AG10803 (cell line): ENCODE measurements at places on chromosomes 16 and 17.

DNA sequence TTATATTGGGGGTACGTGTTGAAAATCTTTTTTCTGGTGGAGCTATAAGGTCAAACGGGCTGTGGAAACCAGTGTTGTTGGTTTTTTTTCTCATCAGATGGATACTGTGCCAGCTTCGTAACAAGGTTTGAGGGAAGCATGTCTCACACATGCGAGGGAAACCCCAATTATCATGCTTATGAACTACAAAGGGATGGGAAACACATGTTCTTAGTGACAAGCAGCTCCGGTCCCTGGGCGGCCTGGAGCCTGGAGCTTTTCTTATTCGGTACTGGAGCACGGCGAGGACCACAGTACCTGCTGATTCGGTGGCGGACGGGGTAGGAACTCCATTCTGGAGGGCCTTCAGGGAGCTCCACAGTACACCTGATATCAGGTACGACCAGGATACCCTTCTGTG is 12.5 kb downstream of the SLC43A2 start:
- DNase-seq, result no peak

GRCh38 chr17:20267459-20267842 is 199.9 kb downstream of the LGALS9B start:
- no peak for DNase-seq

- DNase-seq, result no peak
Observed at GRCh38 chr17:76968707-76969597, 100.7 kb downstream of the MGAT5B start.

- DNase-seq, result no peak
Observed at GRCh38 chr17:7910711-7911110, 5.4 kb downstream of the RNF227 start.

DNA sequence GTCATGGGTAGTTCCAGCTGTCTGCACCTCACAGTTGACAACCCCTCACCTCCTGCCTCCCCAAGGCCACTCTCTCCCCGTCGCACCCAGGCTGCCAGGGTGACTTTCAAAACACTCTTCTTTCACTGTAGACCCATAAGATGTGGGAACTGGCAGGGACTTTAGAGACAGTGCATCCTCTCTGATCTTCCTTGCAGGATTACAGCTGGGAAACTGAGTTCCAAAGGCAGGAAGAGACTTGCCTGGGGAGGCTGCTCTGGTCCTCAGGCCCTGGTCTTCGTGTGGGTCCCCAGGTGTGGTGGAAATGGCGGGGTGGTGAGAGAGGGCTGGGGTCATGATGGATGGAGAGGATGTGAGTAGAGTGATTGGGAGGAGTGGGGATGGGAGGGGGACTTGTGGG is 21.9 kb upstream of the NKD1 start:
- DNase-seq, result no peak

DNA sequence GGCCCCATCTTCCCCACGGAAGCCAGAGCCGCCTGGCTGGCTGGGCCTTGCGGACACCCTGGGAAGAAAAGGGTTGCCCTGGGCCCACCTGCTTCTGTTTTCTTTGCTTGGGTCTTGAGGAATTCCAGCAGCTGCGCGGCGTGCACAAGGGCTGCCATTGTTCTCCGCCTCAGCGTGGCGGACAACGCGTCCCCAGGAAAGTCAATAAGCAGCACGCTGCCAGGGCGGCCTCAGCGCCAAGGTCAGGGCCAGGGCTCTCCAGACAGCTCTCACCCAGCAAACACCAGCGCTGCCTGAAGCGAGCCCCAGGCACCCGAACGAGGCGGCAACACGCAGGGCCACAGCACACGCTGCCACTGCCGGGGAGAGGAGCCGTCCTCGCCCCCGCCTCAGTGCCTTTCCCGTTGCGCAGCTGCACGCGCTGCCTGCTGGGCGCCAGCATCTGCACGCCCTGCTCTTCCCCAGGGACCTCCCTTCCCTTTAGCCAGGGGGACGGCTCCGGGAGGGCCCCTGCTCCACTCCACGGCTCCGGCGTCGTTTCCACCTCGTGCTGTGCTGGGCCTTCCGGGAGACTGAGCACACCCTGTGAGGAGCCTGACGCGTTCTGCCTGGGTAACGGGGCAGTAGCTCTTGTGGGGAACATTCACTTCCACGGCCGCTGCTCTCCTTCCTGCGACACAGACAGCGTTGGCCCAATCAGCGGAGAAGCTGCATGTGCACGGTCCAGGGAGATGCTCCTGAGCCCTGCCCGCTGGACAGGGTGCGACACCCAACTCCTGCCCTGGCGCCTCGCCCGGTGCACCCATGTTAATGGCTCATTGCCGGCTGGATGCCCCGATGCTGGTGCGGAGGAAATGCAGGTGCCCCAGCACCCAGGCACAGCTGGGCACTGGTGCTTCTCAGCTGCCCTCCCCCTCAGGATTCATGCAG is 57.8 kb downstream of the LMF1 start:
- DNase-seq, result no peak

DNA sequence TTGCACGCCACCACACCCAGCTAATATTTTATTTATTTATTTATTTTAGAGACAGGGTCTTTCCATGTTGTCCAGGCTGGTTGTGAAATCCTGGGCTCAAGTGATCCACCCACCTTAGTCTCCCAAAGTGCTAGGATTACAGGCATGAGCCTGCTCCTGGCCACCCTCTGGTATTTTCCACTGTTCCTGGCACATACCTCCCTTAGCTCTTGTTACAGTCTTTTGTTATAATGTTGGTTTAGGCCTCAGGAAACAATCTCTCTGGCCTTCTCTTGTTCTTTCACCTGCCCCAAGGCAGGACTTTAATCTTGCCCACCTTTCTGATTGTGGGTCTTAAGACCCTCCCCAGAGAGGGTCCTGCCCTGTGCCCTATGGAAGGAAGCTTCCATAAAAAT is 3.6 kb upstream of the CYTH1 start:
- DNase-seq, result no peak

DNA sequence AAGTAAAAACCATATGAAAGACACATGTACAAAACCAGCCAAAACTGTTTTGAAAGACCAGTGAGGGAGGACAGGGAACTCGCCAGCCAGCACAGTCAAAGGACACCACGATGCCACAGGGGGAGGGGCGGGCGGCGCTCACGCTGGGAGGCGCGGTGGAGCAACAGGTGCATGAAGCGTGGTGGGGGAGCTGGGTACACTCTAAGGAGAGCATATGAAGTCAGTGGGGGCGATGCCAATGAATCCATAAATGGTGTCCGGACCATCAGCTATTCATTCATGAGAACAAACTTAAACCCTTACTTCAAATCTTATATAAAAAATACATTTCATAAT is 101.0 kb upstream of the DNAH17 start:
- no peak for DNase-seq

- no peak for DNase-seq
Observed at GRCh38 chr16:28040039-28040438, 23.5 kb downstream of the GSG1L start.

DNA sequence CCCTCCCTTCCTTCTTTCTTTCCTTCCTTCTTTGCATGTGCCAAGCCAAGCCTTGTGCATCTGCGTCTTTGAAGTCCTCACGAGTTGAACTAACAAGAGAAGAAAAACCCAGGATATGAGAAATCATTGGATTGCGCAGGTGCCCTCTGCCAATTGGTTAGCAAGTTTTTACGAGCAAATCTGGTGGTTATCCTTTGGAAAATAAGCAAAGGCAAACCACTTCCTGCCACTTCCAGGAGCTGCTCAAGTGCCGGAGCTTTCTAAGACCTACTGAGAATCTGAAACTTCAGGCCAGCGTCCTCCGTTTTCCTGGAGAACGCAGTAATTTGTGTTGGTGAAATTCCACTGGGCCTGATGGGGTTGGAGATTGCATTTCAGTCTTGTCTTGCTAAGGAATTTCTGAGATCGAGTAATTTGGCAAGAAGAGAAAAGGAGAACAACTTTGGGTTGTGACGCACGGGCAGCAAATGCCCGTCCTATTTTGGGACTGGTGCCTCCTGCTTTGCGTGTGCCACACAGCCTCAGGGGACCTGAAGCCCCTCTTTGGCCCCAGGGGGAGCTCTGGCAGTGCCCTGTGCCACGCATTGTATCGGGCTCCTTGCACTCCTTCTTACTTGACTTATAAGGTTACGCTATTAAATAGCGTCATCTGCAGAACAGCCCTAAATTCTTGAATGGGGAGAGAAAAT is 56.4 kb downstream of the CMIP start:
- DNase-seq, result peak; percentile 71

DNA sequence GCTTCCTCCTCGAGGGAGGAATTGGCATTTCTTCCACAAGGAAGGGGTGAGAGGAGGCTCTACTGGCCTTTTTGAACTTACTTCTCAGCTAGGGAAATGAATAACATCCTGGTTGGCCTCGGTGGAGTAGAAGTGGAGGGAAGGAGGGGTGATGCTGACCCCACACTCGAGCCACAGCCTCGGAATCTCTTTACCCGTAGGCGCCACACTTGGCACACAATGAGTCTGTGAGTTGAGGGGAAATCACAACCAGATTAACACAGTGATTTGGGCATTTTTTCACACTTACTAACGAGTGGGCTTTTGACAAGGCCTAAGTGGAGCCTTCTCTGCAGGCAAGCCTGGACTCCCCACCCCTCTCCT is 47.3 kb upstream of the TBX2 start:
- no peak for DNase-seq

GRCh38 chr16:89422527-89422904 is 67.8 kb downstream of the ANKRD11 start:
- no peak for DNase-seq

DNA sequence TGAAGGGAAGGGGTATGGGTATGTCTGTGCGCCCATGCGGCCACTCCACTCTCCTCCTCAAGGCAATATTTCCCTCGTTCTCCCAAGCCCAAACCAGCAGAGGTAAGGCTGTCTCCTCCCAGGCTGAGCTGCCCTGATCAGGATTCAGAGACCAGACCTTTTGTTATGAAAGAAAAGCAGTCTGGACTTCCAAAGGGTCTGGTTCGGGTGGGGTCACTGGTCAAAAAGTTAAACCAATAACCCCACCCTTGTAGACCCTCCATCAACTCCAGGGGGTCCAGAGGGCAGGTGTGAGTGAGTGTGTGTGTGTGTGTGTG is 5.7 kb upstream of the DLX4 start:
- DNase-seq, result no peak

DNA sequence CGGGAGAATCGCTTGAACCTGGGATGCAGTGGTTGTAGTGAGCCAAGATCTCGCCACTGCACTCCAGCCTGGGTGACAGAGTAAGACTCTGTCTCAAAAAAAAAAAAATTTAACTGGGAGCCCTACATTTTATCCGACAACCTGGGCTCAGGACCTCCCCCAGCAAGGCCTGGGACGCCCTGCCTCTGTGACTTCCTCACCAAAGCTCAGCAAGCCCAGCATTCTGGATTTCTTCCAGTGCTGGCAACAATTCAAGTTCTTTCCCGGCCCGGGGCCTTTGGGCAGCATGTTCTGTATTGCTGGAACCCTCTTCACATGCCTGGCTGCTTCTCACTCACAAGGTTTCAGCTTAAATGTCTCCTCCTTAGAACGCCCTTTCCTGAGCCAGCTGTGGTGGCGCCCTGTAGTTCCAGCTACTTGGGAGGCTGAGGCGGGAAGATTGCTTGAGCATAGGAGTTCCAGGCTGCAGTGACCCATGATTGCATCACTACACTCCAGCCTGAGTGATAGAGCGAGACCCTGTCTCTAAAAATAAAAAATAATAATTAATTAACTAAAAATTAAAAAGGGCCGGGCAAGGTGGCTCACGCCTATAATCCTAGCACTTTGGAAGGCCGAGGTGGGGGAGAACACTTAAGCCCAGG is 15.9 kb upstream of the MEIOB start:
- no peak for DNase-seq

- DNase-seq, result no peak
Observed at GRCh38 chr16:4415538-4416199, 727 bp downstream of the CORO7 start.

DNA sequence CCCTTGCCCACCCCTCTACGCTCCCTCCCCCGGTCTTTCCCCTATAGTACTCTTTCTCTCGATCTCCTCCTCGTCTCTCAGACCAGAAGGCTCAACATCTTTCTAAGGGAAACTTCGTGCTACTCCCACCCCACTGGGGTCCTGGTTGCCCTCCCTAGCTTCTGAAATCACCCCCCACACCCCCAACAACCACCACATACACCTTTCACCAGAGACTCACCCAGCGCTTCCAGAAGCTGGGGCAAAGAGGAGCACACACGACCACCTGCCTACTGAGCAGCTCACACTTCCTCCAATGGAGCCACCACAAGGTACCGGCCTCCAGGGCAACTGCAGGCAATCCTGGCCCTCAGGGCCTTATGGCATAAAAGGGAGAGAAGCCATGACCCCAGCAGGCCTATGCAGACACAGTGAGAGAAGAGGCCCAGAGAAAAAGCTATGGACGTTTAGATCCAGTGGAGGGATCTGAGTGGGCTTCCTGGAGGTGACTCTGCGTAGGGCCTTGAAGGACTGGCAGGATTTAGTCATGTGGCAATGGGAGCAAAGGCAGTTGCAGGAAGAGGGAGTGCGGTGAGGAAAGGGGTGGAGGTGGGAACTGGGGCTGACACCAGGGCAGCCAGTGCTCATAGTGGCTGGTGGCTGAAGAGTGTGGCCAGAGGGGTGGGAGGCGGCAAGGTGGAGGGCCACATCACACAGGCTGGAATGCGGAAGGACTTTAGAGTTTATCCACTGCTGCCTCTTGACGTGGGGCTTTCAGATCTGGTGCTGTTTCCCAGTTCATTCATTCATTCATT is 12.1 kb upstream of the TMEM92 start:
- no peak for DNase-seq

DNA sequence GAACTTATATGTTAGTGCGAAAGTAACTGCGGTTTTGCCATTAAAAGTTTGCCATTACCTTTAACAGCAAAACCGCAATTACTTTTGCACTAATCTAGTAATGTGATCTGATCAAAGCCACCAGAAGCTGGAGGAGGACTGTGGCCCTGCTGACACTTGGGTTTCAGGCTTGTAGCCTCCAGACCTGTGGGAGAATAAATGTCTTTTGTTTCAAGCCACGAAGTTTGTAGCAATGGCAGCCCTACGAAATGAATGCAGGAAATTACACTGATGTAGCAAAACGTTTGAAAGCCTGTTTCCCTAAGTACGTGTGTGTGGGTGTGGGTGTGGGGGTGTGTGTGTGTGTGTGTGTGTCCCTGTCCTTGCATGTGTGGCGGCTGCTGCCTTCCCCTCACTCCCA is 66.6 kb downstream of the WSB1 start:
- no peak for DNase-seq

DNA sequence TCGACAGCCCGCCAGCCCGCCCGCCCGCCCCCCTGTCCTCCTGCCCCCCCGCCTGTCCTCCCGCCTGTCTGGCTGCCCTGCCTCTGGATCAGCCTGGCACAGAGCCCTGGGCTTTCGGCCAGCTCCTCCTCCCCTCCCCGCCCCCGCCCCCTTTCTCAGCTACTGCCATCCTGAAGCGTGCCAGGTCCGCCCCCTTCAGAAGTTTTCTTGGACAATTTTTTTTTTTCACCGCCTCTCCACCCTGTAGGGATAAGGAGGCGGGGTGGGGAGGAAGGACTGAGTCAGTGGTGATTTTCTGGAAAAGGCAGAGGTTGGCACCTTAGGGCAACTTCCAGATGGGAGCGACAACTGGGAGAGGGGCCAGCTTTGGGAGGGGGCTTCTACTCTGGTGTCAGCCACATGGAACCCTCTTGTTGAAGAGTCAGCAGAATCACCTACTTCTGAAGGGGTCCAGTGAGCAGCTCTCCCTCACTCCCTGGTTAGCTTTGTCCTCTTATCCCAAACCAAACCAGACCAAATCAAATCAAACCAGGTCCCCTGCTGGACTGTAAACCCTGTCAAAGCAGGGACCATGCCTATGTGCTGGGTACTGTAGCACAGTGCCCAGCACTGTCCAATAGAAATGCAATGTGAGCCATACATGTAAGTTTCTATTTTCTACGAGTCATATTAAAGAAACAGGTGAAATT is 19.7 kb downstream of the IGF2BP1 start:
- DNase-seq, result peak; percentile 82

GRCh38 chr17:30905742-30906100 is 317 bp downstream of the TEFM start:
- no peak for DNase-seq

GRCh38 chr16:9778849-9779248 is 403.4 kb downstream of the GRIN2A start:
- no peak for DNase-seq
